Pancreas (tissue), 10 donors: ENCODE measurements at places on chromosomes 1 and 21. TPM values are rescaled to one million over a fixed set of nuclear protein-coding genes. Genes with fewer than 3 reads are reported as not detected.

GRCh38 chr1:71577451-71578131 is 496.8 kb upstream of the ZRANB2 start:
- no peak for DNase-seq
- H3K27me3 ChIP-seq = no peaks in the 10 kb centered on the region
- H3K27ac ChIP-seq = no peak overlapping the region
- no peak overlapping the region for H3K4me3 ChIP-seq
- H3K4me1 ChIP-seq = no peaks in the 10 kb centered on the region

DNA sequence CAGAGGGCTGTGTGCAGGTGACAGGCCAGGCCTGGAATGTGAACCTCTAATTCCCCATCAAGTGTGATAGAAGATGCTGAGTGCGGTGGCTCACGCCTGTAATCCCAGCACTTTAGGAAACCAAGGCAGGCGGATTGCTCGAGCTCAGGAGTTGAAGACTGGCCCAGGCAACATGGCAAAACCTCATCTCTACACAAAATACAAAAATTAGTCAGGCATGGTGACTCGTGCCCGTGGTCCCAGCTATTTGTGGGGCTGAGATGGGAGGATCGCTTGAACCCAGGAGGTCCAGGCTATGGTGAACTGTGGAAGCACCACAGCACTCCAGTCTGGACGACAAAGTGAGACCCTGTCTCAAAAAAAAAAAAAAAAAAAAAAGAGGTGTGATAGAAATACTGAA is 40.1 kb upstream of the PUM1 start:
- no peaks in the 10 kb centered on the region for H3K4me1 ChIP-seq
- H3K27ac ChIP-seq = no peak overlapping the region
- no peak for DNase-seq
- H3K4me3 ChIP-seq = no peak overlapping the region

DNA sequence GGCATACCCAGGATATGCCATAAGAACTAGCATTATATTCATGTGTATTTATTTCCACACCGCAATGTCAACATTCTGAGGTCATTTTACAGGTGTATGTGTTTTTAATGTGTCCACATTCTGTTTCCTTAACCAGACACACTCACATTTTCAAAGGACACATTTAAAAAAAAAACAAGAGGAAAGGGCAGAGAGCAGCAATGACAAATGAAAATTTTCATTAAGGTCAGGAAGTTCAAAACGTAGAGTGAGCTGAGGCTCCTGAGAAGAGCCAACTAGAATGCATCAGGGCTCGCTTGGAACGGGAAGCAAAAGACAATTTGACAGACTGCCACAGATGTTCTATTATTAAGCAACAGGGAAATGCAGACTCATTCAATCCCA is 4.8 kb upstream of the GNPAT start:
- peaks cover 26% of the 10 kb centered on the region for H3K4me1 ChIP-seq
- no peaks in the 10 kb centered on the region for H3K27me3 ChIP-seq
- no peak for DNase-seq
- H3K36me3 ChIP-seq = peaks cover 6% of the 10 kb centered on the region
- peak overlapping the region; percentile 7 for H3K27ac ChIP-seq
- H3K4me3 ChIP-seq = no peak overlapping the region

DNA sequence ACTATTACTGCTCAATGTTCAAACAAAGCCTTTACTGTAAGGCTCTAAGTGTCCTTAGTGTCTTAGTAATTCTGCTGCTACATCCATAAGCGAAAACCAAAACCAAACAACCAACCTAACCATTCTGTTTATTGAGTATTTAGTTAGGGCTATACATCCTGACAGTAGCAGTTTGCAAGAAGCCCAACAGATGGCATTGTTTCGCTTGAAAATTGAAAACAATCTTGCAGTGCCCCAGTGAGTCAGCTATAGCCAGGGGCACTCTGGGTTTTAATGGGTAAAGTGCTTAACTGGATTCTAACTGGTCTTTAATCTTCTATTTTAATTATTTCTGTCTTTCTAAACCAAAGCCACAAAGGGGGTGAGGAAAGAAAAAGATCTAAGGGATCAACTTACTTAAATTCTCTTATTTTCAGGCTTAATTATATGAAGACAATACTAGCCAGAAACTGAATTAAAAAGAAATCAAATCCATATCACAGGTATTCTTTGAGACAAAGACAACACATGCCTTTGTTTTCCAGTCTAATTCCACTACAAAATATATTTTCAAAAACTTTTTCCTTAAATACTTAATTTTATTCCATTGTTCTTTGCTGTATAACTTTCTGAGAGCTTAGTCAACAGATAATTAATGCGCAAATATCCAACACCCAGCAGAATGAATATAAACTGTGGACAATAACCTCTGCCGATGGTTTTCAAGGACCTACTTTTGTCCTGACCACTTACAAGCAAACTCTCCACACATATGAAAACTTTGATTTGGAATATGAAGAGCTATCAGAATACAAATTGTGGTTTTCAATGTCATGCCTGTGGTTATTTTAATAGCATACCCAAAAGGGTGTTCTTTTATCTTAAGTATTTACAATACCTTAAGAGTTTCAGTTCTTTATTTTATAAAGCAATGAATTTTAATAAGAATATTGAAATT is 15.2 kb downstream of the POGZ start:
- peaks cover 9% of the 10 kb centered on the region for H3K4me1 ChIP-seq
- H3K27me3 ChIP-seq = no peaks in the 10 kb centered on the region
- H3K27ac ChIP-seq = no peak overlapping the region
- H3K36me3 ChIP-seq = peaks cover 6% of the 10 kb centered on the region
- DNase-seq = no peak

DNA sequence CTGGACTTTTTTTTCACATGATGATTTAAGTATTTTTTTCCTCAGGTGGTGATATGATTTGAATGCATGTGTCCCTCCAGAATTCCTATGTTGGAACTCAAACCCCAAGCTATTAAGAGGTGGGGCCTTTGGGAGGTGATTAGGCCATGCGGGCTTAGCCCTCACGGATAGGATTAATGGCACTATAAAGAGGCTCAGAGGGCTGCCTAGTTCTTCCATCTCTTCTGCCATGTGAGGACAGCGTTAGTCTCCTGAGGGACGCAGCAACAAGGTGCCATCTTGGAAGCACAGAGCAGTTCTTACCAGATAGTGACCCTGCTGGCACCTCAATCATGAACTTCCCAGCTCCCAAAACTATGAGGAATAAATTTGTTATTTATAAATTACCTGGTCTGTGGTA is 18.3 kb upstream of the RBBP5 start:
- no peaks in the 10 kb centered on the region for H3K4me1 ChIP-seq
- no peak overlapping the region for H3K4me3 ChIP-seq
- no peak for DNase-seq
- H3K27me3 ChIP-seq = no peaks in the 10 kb centered on the region
- H3K36me3 ChIP-seq = no peaks in the 10 kb centered on the region

DNA sequence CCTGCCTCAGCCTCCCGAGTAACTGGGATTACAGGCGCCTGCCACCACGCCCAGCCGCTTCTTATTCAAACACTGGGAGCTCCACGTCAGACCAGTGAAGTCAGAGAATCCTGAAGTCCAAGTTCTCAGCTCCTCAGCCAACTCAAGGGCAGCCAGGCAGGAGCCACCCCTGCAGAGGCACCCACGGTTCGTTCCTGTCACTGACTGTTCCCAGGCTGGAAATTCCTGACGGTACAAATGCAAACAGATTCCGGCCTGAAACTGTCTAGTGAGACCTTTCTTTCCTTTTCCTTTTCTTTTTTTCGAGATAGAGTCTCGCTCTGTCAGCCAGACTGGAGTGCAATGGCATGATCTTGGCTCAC is 11.7 kb downstream of the SLC35E2B start:
- no peak overlapping the region for H3K4me3 ChIP-seq
- no peak overlapping the region for H3K27ac ChIP-seq
- no peaks in the 10 kb centered on the region for H3K27me3 ChIP-seq
- H3K36me3 ChIP-seq = no peaks in the 10 kb centered on the region
- DNase-seq = no peak
- H3K4me1 ChIP-seq = no peaks in the 10 kb centered on the region

DNA sequence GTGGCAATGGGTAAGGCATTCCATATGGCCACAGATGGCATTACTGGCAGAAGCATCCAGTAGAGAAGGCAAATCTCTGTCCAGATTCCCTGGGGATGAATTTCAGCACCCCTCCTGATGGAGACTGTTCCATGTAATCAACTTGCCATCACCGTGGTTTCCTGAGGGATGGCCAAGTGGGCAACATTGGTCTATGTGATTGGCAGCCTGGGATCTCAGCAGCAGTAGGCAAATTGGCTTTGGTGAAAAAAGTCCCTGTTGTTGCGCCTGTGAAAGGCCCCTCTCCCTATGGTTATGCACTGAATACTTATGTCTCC is 19.3 kb downstream of the DMRTB1 start:
- DNase-seq = no peak
- H3K36me3 ChIP-seq = no peaks in the 10 kb centered on the region
- no peaks in the 10 kb centered on the region for H3K4me1 ChIP-seq
- no peak overlapping the region for H3K4me3 ChIP-seq
- H3K27me3 ChIP-seq = no peaks in the 10 kb centered on the region

DNA sequence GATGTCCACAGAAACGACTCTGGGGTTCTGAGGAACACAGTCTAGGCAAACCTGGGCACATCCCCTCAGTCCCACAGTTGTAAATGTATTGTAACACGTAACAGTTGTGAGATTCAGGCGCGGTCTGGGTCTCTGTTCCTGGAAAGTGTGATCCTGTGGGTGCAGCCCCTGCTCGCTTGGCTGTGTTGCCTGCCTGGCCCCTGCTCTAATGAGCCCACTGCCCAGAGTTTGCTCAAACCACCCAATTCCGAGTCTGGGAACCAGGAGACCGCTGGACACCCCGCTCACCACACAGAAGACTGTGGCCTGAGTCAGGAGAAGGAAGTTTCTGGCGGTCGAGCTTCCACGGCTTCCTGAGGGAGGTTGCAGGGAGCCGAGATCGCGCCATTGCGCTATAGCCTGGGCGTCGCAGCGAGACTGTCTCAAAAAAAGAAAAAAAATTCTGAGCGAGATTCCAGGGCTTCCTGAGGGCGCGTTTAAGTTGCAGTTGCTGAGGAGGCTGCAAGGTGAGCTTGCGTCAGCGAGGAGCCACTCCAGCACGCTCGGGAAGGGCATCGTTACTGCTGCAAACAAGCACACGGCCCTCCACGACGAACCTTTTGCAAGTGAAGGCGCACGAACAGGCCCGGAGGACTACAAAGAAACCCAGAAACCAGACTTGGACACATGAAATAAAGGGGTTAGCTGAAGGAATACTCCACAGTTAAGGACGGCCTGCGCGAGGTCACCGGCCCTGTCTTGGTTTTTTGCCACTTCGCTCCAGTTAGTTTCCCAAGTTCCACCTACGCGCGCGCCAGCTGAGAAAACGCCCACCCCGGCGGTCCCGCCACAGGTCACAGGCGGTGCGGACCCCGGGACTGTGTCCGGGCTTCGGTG is 1.1 kb downstream of the C21orf58 start:
- peak; percentile 30 for DNase-seq
- no peak overlapping the region for H3K27ac ChIP-seq
- peak overlapping the region; percentile 75 for H3K4me3 ChIP-seq
- H3K27me3 ChIP-seq = no peaks in the 10 kb centered on the region
- H3K4me1 ChIP-seq = peaks cover 5% of the 10 kb centered on the region

DNA sequence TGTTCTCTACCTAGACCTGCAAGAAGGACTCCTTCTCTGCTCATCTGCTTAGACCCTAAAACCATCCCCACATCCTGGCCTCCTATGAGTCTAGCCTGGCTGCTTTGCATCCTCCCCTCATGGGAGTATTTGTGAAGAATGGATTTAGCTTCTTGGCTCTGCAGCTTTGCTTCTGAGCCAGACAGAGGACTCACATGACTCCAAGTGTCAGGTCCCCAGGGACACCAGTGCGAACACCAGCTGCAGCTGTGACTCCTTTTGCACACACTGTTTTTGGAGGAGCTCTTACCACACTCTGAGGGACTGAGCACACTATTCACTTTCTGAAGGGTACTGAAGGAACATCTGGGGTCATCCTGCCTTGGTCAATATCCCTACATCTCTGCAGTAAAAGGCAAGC is 131.8 kb upstream of the SGIP1 start:
- H3K4me1 ChIP-seq = no peaks in the 10 kb centered on the region
- H3K4me3 ChIP-seq = no peak overlapping the region
- DNase-seq = peak; percentile 29

DNA sequence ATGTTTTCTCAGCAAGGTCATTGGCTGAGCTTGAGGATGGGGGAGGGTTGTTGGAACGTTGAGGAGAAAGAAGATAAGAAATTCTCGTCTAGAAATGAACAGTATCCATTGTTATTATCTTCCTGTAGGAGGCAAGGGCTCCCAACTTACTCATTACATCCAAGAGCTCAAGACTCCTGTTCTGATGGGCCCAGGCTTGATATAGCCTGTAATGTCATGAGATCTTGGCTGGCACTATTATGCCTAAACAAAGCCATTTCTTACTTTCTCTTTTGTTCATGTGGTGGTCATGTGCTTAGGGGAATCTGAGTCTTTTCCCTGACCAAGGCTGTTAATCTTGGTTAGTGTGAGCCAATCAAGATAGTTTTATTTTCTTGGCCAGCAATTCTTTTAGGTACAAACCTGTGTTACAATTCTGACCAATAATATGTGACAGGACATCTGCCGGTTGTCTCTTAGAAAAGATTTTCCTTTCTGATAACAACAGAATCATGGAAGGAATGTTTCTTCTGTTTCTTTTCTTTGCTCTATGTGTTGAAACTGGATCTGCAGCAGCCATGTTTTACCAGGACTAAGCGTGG is 15.2 kb upstream of the IGSF3 start:
- H3K4me1 ChIP-seq = no peaks in the 10 kb centered on the region
- no peak overlapping the region for H3K4me3 ChIP-seq
- H3K36me3 ChIP-seq = no peaks in the 10 kb centered on the region
- no peaks in the 10 kb centered on the region for H3K27me3 ChIP-seq
- no peak for DNase-seq

The CA6 gene
- not detected for total RNA-seq

The C1QA gene
- 6.8 TPM for total RNA-seq

The LCK gene
- total RNA-seq = 0.90 TPM

The S100A7 gene
- not detected for total RNA-seq

The SLAMF9 gene
- total RNA-seq = not detected

The S100A9 gene
- total RNA-seq = 49.0 TPM

The SLAMF7 gene
- total RNA-seq = 6.5 TPM
